ENCODE measurements at places on chromosomes 2 and 18. TPM values are rescaled to one million over a fixed set of nuclear protein-coding genes. Genes with fewer than 3 reads are reported as not detected.

Gene TSPYL6
- not detected for total RNA-seq

Gene IL1RL1
- not detected for total RNA-seq

Gene IL36G
- total RNA-seq, result not detected

Gene SP100
- 57.6 TPM for total RNA-seq

Gene L3MBTL4
- 0.41 TPM for total RNA-seq

Gene LTBP1
- total RNA-seq, result 398 TPM

Gene CRYGC
- total RNA-seq, result not detected
